Activated CD4-positive, alpha-beta T cell treated with anti-CD3 and anti-CD28 coated beads, Interleukin-2, amount 50 U/mL, for 16 hours (primary cell): ENCODE measurements at places on chromosomes 12 and 14.

GRCh38 chr14:52783206-52783605 lies 8.2 kb downstream of the GNPNAT1 start:
- DNase-seq = no peak

DNA sequence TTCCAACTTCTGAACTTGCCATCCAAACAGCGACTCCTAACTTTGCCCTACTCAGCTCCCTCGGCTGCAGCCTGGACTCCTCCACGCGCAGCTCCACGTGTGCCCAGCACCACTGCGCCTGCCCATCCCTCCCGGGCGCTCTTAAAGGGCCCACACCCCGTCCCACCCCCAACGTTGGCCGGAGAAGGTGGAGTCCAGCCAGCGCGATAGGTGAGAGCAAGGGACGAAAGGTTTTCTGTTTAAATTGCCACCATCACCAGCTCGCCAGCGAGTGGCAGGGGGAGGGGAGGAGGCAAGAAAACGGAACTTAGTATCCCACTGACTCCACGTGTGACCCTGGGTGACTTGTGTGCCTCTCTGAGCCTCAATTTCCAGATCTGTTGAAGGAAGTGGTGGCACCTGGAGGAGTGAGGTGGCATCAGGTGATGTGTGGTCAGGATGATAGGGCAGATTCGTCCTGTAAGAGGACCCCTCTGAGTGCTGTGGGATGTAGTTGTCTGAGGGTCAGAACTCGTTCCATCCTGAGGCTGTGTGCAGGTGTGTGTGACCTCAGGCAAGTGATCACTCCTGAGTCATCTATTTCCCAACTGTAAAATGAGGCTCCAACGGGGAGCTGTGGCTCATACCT lies 59.7 kb downstream of the TRPV4 start:
- no peak for DNase-seq

DNA sequence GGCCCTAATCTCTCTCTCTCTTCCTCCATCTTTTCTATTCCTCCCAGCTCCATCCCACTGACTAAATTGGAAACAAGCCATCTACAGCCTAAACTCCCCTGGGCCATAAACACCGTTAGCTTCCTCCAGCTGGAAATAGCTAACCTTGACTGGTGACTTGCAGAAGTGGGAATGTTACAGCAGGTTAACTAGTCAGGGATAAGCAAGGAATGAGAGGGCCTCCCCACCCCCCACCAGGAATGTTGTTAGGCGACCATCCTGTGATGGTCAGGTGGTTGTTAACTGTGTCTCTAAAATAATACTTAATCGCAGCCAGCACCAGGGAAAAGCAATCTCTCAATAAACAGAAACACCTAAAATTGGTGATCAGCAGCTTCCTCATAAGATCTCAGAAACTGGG lies 40.8 kb downstream of the MIS18BP1 start:
- no peak for DNase-seq

GRCh38 chr14:87617079-87617478 lies 375.9 kb downstream of the GALC start:
- DNase-seq = no peak

DNA sequence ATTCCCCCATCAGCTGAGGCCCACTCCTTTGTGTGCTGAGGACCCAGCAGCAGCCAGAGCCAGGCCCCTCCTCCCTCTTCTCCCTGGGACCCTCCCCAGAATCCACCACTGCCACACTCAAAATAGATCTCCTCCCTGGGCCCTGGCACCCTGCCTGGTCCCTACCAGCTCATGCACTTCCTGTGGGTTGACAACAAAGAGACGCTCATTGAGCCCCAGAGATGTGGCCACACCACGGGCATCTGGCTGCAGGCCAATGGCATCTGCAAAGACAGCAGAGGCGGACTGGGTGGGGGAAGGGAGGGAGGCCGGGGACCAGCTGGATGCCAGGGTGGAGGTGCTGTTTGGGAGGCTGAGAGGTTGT lies 16.0 kb upstream of the ENDOU start:
- DNase-seq = peak; percentile 44

DNA sequence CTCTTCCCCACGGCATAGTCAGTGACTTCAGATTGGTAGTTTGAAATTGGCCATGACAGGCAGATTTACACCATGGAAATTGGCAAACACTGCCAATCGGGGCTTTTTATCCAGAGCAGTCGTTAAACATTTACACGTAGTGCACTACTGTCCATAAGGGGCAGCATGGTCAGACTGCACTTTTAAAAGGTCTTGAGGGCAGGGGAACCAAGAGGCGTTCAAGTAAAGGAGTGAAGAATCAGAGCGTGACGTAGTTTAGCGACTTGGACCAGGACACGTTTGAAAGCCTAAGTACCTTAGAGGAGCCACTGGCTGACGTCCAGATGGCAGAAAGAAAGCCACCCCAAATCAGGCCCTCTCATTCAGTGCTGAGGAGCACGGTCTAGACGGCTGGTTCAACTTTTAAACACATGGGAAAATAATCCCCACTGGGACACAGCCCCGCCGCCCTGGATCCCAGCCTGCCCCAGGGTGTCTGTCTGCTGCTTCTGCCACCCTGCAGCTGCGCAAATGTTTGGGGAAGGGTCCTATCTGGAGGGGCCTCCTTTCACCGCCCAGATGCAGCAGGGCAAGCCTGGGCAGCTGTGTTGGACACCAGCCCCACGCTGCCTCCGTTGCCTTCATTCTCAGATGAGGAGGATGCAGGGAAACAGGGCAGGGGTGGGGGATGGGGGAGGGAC lies 52.5 kb upstream of the PPP2R5C start:
- no peak for DNase-seq

DNA sequence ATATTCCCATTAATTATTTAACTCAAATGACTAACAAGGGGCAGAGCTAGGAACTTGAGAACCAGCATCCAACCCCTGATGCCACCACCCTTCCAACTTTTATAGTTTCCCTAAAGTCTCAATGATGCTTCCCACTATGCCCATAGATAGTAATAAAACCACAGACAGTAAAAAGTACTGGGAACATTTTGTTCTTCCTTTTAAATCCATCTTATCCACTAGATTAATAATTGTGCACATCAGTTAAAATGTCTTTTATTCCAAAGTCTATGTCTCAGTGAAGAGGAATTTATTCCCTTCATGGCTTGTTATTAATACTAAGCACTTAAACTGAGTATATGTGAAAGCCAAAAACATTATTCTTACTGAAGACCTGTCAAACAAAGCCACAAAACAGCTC lies 45.8 kb downstream of the SINHCAF start:
- DNase-seq = no peak

DNA sequence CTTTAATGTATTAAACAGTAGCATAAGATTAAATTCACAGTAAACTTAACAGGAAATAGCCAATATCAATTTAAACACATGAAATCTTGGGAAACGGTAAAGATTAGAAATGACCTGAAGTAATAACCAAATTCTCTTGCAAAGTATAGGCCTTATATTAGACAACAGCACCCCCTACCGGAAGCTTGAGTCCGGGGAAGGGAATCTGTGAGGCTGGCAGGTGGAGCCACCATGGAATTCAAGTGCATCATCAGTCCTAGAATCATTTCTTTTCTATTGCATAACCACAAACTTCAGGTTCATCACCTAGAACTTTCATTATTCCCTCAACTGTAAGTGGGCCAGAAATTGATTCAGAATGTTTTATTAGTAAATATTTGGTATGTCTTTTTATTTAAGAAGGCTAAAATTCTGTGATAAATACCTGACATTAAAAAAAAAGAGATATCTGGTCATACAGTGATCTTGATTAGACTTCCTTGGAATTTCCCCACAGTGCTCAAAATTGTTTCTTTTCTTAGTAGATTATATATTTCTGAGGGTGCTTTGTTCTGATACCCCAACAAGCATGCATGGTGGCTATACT lies 48.6 kb downstream of the AP5M1 start:
- DNase-seq = peak; percentile 75

DNA sequence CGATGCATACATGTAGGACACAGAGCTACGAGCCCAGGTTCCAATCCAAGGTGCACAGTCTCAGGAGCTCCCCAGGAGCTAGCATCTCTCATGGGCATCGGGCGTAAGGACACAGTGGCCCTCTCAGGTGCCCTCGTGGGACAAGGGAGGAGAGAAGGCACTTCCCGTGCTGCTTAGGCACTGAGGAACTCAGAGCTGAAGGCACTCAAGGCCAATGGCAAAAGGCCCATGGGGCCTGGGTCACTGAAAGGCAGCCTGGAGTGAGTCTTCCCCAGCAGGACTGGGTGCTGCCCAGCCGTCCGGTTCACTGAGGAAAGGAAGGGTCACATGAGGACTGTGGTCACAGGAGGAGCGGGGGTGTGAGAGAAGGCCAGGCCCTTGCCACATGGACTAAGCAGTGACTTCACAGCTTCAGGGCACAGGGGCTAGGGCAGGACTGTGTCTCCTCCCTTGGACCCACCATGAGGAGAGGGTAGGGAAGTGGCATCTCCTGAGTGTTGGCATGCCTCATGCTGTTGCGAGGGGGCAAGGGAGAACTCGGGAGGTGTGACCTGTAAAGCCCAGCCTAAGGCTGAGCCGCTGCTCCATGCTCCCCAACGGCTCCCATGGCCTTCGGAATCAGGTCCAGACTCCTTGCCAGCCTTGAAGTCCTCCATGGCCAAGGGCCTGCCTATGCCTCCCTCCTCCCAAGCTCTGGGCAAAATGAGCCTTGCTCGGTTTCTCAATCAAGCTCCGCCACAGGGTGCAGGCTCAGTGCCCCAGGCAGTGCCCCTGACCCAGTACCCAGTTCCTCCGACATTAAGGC lies 51.8 kb downstream of the CHGA start:
- no peak for DNase-seq

- no peak for DNase-seq
Observed at GRCh38 chr12:18258929-18259328, 2.4 kb upstream of the PIK3C2G start.

GRCh38 chr14:69315301-69315700 lies 55.3 kb downstream of the GALNT16 start:
- DNase-seq = no peak

GRCh38 chr14:72906316-72906715 lies 12.4 kb upstream of the DPF3 start:
- no peak for DNase-seq

DNA sequence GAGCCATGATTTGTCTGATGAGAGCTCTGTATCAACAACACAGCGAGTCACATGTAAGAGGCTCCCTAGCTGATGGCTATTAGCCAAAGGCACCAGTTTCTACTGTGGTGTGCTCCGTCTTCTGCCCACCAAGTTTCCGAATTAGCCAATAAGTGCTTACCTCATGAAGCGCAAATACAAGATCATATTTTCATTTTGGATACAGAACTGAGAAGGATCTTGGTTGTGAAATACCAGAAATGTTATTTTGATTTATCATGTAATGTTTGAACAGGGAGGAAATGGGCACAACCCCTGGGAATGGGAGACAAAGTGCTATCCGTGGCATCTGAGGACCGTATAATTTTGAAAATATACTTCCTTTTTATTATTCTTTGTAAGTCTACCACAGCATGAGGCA lies 234.3 kb downstream of the DACT1 start:
- no peak for DNase-seq

DNA sequence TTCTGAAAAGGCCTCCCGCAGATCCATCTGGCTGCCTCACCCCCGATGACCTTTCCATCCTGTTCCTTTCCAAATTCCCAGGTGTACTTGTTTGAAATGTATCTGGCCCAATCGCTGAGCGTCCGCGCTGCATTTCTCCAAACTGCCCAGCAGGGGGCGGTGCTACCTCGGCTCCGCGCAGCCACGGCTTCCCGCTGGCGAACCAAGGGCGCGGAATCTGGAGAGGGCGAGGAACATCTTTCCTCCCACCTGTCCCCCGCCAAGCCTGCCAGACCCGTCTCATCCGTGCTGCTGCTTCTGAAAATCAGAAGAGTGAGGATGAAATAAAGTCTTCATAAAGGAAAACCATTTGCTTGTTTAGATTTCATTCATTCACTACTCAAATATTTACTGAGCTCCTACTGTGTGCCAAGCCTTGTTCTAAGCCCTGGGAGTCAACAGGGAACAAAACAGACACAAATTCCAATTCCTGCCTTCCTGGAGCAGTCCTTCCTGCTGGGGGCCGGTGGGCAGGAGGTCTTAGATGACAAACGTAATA lies 16.8 kb upstream of the MYL2 start:
- peak; percentile 44 for DNase-seq

DNA sequence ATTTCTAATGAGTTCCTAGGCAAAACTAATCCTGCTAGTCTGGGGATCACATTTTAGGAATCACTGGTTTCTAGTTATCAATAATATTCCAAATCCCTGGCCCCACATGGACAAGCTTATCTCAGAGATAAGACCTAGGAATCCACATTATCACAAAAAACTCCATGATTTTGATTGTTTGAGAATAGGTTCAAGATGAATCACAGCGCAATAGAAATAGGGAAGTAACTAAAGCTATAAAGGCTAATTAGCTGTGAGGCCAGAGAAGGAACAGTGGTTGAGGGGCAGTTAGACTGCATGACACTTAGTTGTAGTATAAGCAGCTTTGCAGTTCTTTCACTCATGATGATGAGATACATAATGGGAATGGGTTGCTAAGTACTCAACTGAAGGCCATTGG lies 13.1 kb upstream of the ATP5F1B start:
- no peak for DNase-seq

DNA sequence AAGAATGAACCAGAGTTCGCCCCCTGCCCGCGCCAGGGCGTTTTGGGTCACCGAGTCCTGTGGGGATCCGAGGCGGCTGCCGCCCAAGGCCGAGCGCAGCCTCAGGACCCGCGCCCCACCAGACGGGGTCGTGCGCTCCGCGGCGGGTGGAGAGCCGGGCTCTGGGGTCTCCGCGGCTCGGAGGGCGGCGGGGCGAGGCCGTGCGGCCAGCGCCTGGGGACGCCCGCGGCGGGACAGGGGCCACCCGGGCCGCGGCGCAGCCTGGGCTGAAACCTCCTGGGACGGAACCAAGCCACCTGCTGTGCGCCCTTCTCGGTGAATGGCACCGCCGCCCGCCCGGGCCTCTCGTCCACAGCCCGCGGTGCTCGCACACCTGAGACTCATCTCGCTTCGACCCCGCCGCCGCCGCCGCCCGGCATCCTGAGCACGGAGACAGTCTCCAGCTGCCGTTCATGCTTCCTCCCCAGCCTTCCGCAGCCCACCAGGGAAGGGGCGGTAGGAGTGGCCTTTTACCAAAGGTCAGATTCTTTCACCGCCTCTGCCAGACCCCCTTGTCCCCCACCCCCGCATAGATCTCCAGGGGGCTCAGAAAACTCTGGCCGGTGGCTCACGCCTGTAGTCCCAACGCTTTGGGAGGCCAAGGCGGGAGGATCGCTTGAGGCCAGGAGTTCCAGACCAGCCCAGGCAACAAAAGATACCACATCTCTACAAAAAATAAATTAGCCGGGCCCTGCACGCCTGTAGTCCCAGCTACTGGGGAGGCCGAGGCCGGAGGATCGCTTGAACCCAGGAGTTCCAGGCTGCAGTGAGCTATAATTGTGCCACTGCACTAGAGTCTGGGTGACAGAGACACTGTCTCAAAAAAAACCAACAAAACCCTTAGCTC lies 901 bp downstream of the B3GNT4 start:
- DNase-seq = no peak

- no peak for DNase-seq
Observed at GRCh38 chr14:30572771-30573170, 13.8 kb downstream of the G2E3 start.

GRCh38 chr12:116116650-116117424 lies 160.7 kb downstream of the MED13L start:
- no peak for DNase-seq

GRCh38 chr12:120247621-120248030 lies 17.9 kb downstream of the PXN start:
- no peak for DNase-seq

GRCh38 chr12:95055057-95055456 lies 18.4 kb downstream of the NR2C1 start:
- no peak for DNase-seq
